HFF-Myc (cell line): ENCODE measurements at places on chromosomes 5 and 9.

DNA sequence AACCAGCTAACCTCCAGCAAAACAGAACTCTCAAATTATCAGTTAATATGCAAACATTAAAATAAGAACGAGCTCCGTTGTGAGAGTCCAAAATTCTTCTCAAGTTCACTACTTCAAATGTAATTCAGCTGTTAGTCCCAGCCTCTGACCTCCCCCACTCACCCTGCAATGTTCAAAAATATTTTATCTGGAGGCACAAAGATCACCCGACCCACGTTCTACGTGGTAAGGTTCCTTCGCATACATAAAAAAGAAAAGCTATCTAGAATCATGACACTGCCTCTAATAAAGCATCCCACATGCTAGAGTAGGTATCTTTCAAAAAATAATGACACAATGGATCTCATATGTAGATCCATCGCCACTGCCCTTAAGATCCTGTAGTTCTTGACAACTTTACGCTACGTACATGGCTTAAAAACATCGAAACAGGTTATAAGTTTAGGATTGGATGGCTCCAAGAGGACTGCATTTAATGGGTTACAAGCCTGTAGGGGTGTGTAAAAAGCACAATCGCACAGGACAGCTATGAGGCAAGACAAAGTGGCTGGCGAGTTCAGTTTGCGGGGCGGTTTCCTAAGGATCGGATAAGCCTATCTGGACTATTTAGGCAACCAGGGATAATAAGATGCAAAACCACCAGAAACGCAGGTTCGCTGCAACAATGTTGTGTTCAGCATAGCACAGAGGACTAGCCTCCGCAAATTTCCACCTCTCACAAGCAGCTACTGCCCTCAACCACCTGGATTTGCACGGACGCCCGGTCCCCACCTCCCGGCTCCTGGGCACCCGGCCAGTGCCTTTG is 969 bp downstream of the CLK4 start:
- DNase-seq = no peak

GRCh38 chr5:146024034-146024433 is 81.3 kb downstream of the PLAC8L1 start:
- no peak for DNase-seq

DNA sequence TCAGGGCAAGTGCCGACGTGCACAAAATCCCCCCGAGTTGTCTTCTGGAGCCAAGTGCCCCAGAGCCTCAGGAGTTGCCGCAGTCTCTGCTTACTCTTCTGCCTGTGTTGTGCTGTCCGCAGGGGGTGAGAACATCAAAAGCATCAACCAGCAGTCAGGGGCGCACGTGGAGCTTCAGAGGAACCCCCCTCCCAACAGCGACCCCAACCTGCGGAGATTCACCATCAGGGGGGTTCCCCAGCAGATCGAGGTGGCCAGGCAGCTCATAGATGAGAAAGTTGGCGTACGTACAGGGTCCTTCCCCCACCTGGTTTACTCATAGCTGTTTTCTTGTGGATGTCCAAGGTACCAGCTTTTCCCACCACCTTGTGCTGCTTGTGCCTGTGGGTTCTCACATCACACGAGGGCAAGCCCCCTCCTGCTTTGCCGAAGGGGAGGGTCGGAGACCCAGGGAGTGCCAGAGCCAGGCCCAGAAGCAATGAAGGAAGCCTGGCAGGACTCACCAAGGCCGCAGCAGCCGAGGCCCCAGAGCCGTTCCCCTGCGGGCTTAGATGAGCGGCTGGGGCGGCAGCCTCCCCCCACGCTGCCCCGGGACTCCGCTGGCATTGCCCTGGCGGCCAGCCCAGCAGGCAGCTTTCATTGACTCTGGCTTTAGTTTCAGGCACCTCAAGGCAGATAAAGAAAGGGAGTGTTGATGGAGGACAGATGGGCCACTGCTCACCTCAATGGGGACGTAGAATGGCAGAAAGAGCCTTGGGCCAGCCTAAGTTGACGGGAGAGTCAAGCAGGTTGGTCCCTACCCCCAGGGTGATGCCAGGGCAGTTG is 33.7 kb upstream of the PRDM12 start:
- no peak for DNase-seq

DNA sequence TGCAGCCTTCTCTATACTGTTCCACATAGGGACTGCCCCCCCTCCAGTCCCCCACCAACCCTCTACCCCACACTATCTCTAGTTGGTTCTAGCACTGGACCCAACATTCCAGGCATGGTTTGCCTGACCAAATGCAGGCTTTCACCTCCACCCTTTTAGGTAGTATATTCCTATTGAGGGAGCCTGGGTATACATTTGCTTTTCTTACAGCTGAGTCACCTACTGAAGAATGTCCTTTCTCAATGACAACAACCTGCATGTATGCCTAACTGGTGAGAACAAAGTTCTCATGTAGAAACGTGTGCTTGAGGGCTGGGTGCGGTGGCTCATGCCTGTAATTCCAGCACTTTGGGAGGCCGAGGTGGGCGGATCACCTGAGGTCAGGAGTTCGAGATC is 8.2 kb downstream of the TNIP1 start:
- DNase-seq = no peak

DNA sequence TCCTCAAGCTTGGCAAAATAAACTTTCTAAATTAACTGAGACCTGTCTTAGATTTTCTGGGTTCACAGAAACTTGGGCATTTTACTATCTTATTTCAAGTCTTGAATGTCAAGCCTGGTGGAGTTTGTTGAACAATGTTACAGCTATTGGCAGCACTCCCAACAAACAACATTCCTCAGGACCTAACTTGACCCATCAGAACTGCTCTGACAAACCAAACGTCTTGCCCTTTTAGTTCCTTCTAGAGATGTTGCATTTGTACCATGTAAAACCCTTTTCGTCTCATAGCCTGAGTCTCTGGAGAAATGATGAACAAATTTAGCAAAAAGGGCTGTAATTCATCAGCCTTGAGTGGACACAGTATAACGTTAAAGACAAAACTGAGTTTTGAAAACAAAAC is 51.1 kb downstream of the GNA14 start:
- no peak for DNase-seq

DNA sequence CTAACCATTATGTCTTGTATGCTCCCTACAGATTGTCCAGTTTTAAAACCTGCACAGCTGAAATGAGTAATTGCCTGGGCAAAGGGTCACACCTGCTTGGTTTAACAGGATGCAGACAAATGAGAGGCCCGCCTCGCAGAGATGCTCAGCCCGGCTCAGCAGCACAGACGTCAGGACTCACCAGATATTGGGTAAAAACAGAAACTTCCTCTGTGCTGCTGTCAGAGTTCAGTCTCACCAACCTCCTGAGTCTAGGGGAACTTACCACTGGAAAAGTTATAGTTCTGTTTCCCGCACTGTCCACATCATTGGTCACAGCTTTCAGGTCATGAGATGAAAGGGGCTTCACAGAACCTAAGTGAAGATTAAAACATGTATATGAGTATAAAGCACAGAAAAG is 152.5 kb downstream of the ESM1 start:
- DNase-seq = no peak
